ENCODE measurements at places on chromosomes 3 and 15.

GRCh38 chr3:138433892-138434275 lies 532 bp upstream of the ESYT3 start:
- DNase-seq: no peak

DNA sequence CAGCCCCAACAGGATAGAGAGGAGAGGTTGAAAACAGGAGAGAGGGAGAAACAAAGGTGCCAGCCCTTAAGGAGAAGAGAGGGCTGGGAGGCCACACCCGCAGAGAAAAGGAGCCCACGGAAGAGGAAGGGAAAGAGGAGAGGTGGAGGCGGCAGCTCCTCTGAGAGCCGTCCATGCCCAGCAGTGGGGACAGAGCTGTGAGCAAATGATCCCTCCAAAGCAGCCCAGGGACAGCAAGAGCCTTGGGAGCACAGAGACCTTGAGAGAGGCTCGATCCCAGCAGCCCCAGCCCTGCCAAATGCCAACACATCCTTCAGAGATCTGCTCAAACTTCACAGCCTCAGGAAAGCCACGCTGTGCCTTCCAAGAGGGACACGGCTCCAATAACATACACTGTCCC lies 66.7 kb upstream of the CORO2B start:
- DNase-seq: no peak

DNA sequence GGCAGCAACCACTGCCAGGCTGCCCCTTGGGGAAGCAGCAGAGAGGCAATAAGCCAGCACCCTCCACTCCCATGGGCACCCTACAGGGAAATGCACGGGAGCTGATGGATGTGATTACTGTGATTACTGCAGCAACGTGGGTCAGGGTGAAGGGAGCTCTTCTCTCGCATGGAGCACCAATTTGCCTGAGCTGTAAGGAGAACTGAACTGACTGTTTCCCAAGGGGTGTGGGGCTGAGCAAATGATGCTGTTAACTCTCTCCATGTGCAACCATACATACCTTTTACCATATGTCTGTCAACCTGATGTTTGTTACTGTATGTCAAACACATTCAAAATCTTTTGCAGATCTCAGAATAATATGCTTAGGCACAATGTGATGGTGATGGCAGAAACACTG lies 680.6 kb downstream of the SQOR start:
- no peak for DNase-seq

DNA sequence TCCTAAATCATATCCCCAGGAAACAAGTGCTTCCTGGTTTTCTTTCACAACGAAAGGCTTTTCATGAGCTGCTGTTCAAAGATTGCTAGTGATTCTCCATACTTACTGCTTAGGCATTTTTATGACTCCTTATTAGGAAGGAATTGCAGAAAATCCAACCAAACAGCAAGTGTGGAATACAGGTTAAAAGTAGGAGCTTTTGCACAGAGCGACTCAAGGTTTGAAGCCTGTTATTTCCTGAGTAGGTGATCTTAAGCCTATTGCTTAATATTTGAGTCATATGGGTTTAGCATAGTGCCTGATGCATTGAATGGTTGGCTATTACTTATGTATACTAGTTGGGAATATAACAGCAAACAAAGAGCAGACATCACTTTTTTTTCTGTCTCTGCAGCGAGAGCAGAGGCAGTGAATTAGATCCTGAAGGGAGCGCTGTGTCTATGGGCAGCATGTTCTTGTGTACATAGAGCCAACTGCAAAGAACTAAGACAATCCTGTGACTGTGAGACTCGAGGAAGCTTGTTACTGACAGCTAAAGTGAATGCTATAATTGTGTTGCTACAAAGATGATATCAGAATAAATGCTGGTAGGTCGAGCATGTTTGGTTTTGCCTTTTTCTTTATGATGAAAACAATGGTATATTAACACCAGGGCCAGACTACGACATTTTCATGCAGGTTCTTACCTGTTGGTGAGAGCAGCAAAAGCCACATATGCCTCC lies 6.3 kb downstream of the TM4SF1 start:
- DNase-seq: no peak

DNA sequence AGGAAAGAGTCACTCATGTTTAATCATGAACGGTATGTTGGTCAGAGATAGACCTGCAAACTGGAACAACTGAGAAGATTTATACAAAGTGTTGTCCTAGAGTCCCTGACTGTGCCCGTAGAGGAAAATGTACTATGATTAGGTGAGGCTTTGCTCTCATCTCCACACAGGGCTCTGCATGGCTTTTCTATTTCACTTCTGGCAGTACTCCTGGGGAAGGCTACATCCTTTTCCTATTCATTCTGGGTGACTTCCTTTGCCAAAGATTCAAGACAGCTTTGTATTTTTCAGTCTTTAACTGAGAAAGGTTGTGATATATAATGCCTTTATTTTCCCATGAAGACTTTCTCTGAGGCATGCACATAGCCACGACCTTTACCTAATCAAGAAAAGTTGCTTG lies 414.7 kb downstream of the ZBTB20 start:
- no peak for DNase-seq

DNA sequence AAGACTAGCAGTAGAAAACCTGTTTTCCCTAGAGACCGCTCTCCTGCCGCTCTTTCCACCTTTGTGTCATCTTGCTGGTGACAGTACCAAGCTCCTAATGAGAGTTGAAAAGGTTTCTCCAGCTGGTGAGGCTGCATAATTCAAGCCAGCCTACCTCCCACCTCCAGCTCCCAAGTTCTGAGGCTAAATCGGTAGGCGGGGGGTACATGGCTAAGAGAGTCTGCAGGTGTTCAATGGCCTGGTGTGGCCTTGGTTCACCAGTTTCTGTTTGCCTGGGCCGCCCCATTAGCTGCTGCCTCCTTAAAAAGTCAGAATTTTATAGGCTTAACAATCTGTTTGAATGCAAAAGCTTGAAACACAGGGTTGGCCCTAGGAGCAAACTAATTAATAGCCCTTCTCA lies 262.8 kb downstream of the SLCO3A1 start:
- DNase-seq: no peak

DNA sequence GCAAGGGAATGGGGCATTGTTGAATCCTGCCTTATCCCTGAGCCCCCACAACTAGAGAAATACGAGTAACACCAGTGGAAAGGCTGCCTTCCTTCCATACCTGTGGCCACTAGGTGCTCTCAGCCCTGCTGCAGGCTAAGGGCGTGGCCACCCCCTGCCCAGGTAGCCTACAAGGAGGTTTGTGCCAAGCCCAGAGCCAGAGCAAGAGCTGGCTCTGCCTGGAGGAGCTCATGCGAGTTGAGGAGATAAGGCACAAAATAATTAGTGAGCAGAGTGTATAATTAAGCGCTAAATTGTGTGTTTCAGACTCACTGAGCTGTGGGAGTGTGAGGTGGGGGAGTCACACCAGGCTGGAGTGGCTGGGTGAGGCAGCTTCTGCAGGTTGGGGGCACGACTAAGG lies 49.2 kb downstream of the TPRA1 start:
- no peak for DNase-seq

DNA sequence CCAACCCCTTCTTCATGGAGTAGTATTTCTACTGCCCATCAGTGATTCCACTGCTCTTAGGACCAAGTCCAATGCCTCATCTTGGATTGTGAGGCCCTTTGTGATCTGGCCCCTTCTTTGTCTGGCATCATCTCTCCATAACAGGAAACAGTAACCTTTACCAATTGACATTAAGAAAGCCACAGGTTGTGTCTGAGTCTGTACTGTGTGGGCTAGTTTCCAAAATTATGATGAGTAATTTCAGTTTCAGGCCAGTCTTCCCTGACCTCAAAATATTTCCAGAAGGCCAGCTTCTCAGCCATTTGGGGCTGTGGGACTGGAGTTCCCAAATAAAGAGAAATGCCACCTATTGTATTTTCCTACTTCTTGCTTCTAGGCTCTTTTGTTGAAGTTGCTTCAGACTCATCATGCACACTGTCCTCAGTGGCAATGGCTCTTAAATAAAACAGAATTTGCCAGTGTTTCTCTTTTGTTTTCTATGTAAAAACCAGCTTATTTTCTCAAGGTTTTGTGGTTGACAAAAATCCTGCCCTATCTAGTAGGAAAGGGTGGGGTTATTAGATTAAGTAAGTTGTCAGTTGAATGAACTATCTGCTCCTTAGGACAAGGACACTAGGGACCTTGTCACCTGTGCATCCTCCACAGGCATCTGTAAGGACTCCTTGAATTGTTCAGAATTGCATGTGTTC lies 47.0 kb upstream of the ACKR4 start:
- peak; percentile 51 for DNase-seq

DNA sequence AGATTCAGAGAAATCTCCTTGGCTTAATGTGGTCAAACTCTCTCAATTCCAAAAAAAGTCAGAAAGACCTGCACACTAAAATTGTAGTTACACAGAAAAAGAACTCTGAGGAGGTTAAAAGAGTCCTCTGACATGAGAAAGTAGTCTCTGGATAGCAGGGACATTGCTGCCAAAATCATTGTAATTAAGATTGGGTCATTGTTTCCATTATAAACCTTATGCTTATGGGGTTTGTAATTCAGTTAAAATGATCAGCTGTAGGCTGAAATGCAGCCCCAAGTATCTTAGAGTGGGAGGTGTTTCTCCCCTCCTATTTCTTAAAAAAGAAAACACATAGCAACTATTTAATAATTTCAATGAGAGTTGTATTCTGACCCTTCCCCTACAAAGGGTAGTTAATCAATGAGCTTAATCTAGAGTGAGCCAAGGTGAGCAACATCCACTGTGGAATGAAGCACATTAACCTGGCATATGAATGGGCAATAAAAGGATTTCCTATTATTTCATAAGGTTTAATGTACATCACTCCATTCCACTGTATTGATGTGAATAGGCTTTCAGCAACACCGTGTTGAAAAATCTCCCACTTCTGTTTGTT lies 406.9 kb downstream of the TIGIT start:
- DNase-seq: no peak

DNA sequence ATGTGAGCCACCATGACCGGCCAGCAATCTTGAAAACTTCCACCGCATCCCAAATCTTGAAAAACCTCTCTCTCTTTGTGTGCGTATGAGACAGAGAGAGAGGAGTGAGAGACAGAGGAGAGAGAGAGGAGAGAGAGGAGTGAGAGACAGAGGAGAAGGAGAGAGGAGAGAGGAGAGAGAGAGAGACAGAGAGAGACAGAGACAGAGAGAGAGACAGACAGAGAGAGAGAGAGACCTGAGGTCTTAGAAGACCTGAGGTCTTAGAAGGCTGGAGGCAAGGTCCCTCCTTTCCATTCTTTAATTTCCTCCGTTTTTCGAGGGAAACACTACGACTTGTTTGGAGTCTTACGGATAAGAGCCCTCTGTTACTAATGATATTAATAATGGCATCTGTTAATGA lies 39.5 kb downstream of the TMEM40 start:
- no peak for DNase-seq

DNA sequence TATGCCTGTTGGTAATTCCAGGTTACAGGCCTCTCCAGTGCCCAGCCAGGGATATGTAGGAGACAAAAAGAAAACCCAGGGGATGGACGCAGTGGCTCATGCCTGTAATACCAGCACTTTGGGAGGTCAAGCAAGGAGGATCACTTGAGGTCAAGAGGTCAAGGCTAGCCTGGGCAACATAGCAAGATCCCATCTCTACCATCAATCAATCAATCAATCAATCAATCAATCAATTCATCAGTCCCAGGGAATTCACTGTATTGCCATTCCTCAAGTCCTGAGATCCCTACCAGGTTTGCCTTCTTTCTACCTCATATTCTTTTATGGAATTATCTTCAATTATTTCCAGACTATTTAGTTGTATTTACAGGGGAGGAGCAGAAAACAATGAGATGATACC lies 82.2 kb downstream of the DHX30 start:
- no peak for DNase-seq

GRCh38 chr3:137296116-137296515 lies 338.3 kb downstream of the IL20RB start:
- no peak for DNase-seq

DNA sequence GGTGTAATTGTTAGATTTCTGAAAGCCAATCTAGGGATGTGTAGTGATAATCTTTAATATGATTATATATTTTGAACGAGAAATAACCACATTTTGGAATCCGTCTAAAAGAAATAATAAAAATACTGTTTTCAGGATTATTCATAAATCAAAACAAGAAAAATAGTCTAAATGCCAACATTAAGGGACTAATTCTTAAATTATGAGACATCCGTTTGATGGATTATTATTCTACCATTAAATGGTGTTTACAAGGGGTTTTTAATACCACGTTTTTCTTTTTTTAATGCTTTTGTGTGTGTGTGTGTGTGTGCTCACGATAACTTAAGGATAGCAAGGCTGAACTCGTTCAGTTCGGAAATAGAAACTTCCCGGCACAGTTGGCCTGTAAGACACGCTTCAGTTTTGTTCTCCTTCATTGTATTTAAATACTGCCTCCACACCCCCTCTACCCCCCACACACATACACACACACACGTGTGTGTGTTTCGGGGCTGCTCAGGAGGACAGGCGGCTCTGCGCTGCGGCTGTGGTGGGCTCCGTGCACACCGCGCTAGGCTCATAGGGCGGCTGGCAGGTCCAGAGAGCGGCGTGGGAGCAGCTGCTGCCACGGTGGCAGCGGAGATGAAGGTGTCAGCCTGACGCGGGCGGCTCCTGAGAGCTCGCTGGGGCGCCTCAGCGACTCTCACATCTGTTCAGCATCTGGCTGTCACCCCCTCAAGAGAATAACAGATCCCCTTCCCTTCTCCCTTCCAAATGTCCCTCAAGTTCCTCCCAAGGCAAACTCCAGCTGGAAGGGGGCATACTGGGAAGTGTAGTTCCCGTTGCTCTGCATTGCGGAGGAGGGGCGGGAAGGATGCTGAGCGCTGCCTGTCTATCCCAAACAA lies 23.0 kb upstream of the ANP32A start:
- DNase-seq: peak; percentile 44

GRCh38 chr15:61929452-61929851 lies 130.8 kb downstream of the VPS13C start:
- DNase-seq: no peak

DNA sequence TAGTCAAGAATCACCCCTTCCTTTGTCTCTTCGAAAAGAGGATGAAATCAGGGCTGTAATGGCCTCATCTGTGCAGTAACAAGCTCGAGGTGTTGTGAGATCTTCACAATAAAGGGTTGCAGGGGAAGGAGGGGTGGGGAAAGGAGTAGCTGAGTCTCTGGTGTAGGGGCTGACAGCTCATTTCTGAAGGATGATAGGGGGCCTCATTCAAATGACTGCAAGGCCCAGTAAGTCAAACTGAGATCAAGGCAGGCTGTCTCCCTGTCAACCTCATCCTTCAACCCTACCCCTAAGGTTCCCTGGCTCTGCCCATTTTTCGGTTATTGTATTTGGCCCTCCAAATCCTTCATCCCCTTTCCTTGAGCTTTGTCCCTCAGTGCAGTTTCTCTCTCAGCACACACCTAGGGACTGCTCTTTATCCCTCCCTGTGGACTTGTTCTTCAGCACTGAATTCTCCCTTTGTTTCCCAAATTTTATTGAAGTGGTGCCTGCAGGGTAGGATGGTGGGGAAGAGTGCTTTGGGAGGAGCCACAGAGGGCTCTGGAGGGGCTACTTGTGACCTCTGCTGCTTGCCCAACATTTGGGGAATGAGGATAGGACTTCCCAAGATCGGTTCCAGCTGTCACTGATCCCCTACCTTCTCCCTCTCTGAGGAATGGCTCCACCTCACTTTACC lies 38.1 kb downstream of the ZNF589 start:
- no peak for DNase-seq

- no peak for DNase-seq
These were observed 282.5 kb downstream of the RPLP1 start for GRCh38 chr15:69735121-69735520.

- no peak for DNase-seq
These were observed 343.9 kb downstream of the ARRDC4 start for GRCh38 chr15:98304371-98304770.

Data from Daoy (cell line).